ENCODE measurements at places on chromosomes 2 and 18. TPM values are rescaled to one million over a fixed set of nuclear protein-coding genes. Genes with fewer than 3 reads are reported as not detected.

CFC1 gene
- not detected for total RNA-seq

OTOS gene
- total RNA-seq = not detected

KCNJ13 gene
- total RNA-seq = not detected

ASPRV1 gene
- 1.1 TPM for total RNA-seq

SLC5A6 gene
- total RNA-seq = 55.4 TPM

FHOD3 gene
- 4.0 TPM for total RNA-seq

CROCC2 gene
- not detected for total RNA-seq

Data from HCT116 (cell line).